ENCODE measurements at places on chromosomes 2 and 18. TPM values are rescaled to one million over a fixed set of nuclear protein-coding genes. Genes with fewer than 3 reads are reported as not detected.

The LYPD6B gene
- total RNA-seq, result 4.8 TPM

The SPHKAP gene
- total RNA-seq, result 0.05 TPM

The ACTG2 gene
- 8.3 TPM for total RNA-seq

The FLACC1 gene
- total RNA-seq, result 1.1 TPM

The NYAP2 gene
- total RNA-seq, result not detected

The LINC00305 gene
- 16.4 TPM for total RNA-seq

The NAT8 gene
- not detected for total RNA-seq

The SMCHD1 gene
- 28.3 TPM for total RNA-seq

GRCh38 chr18:12317664-12318333 is 9.8 kb downstream of the TUBB6 start:
- no peak for DNase-seq

DNA sequence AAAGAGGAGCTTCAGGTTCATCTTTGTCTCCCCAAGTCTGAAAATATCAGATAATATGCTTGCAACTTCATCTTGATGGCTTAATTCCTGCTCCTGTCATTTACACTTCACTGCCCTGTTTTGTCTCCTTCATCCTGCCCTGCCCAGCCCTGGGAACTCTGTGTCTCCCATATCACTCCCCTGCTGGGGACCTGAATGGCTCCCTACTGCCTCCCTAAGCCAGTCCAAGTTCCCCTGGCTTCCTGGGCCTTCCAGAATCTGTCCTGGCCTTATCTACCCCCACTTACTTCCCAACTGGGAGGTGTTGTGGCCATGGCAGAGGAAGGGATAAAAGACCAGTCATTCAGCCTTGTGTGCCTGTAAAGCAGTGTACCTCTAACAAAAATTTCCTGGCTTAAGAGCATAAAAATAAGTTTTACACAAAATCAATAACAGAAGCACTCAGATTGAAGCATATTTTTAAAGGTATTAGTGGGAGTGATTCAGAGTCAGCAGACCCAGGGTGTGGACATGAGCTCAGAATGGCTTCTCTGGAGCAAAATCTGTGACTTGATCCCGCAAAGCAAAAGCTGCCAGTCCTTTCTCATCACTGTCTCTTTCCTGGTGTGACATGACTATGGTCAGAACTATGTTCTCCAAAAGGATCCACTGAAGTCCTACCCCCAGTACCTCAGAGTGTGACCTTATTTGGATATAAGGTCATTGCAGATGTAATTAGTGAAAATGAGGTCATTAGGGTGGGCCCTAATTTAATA is 59.1 kb downstream of the INO80C start:
- no peak for DNase-seq

- DNase-seq, result no peak
Measured at GRCh38 chr18:78652001-78652545, 327.5 kb upstream of the SALL3 start.

DNA sequence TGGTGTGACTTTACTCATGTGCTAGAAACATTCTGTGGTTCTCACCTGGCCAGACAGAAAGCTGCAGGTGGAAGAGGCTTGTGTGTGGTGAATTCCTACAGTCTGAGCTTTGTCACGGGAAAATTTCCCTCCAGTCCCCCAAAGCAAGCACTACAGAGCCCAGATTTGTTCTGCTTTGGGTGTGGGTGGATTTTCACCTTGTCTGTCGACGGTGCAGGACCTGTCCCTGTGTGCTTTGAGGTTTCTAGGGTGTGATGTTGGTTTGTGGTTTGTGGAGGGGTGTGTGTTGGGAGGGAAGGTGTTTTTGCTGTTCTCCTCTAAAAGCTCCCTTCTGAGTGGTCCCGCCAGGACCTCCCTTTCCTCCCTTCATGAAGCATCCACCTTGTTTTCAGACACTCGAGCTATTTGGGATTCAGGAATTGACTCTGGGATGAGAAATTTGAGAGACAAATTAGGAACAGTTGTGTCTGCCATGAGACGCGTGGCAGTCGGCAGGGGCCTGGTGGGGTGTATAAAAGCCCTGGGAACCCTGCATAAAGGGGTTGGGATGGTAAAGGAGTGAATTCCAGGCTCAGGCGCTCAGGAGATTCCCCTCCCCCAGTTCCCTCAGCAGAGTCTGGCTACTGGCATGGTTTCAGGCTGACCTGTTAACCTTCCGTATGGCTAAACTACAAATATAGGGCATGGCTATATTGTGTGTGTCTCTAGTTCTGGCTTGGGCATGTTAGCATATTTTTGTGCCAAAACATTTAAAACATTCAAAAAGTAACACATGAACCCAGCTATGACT is 65.5 kb downstream of the DGKD start:
- no peak for DNase-seq

DNA sequence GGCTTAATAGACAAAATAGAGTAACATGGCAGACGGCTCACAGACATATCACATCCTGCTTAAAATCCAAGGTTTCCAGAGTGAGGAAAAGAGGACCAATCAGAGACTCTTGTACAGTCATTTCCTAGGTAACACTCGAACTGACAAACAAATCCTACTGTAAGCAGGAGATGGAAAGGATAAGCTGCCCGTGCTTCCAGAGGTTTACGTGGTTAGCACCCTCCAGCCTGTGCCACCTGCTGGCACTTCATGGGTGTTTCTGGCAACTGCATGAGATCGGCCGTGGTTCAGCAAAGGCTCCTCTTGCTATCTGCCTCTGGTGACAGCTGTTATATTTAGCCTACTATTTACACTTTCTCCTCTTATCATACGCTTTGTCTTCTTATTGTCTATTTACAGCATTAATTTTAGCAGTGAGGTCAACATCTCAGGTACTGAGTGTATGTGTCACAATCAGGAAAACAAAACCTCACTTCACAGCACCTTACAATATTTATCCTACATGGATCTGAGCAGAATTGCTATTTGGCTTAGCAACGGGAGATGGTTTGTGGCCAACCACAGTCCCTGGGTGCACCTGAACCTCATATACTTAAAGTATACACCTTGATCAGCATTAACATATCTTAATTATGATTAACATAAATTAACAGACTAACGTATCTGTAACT is 226.9 kb downstream of the TMEM163 start:
- no peak for DNase-seq

DNA sequence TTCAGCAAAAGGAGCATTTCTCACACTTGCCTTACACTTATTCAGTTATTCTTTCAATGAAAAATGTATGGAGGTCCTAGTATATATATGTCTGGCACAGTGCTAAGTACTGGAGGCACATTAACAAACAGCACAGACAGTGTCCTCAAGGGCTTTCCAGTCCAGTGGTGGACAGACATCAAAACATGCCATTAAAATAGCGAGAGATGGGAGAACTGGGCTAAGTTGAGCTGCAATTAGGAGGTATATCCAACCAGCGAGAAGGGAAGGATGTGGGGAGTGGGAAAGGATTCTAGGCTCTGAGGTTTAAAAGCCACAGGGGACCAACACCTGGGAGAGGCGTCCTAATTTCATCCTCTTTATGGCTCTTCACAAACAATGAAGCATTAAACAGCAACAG is 127.5 kb upstream of the TTC39C start:
- DNase-seq, result no peak

- DNase-seq, result no peak
Measured at GRCh38 chr2:235599596-235600338, 105.9 kb downstream of the AGAP1 start.

- DNase-seq, result no peak
Measured at GRCh38 chr2:38155015-38155414, 79.1 kb upstream of the CYP1B1 start.

- DNase-seq, result no peak
Measured at GRCh38 chr2:12045864-12046291, 299.4 kb downstream of the LPIN1 start.

DNA sequence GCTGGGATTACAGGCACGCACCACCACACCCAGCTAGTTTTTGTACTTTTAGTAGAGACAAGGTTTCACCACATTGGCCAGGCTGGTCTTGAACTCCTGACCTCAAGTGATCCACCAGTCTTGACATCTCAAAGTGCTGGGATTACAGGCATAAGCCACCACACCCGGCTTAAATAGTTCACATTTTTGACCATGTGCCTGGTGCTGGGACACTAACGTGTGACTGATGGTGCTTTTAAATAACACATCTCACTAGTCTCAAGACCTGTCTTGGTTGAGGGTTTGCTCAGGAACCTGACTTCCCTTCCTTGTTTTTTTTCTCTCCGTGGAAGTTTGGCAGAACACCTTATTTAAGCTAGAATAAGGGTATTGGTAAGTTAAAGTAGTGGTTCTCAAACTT is 8.5 kb downstream of the FMNL2 start:
- no peak for DNase-seq

DNA sequence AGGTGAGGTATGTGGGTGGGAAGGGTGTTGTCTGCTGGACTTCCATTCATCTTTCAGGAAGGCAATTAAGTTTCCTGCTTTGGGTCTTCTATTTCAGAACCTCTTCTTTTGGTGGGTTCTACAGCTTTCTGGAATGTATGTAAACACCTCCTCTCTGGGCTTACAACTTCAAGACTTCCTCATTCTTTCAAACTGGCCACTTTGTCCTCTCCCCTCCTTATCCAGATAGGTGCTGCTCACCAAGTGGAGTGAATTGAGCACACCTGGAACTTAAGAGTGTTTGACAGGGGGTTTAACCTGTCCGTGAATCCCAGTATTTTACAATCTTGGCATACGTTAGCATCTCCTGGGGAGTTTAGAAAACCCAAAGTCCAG is 5.2 kb upstream of the MRPL33 start:
- no peak for DNase-seq

DNA sequence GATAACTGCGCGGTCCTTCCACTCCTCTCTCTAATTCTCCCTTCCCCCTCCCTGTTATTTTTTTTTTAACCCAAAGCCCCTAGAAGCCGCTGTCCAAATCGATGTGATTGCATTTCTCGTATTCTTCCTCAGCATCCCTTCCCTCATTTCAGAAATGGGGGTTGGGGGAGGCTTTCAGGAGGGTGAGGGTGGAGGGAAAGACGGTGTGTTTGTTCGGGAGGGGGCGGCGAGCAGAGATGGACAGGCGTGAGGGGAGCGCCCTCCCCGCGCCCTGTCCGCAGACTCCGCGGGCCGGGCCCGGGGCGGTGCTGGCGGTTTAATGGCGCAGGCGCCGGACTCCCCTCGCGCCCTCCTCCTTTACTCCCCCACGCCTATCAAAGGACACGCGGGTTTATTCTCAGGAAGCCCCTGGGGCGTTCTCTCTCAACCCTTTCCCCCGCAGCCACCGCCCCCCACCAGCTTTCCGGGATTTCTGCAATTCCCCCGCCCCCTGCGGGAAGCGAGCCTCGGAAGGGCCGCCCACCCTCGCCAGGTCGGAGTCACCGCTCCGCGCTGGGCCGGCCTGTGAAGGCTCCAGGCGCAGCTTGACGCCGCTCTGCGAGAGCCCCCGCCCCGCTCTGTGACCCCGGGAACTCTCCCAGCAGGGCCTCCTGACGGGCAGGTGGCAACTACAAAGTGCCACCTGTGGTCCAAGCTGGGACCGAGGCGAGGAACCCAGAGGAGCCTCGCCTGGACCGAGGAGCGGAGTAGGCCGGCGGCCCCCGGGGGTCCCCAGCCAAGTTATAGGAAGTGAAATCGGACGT is 981 bp downstream of the ST8SIA3 start:
- DNase-seq, result peak; percentile 63

GRCh38 chr2:61443342-61444041 is 27.4 kb downstream of the USP34 start:
- no peak for DNase-seq

GRCh38 chr2:1869248-1869647 is 124.9 kb upstream of the PXDN start:
- DNase-seq, result no peak

GRCh38 chr2:39020383-39020782 is 100.5 kb downstream of the SOS1 start:
- DNase-seq, result no peak
